Suprapubic skin (tissue), 4 donors: ENCODE measurements at places on chromosomes 3 and 15.

GRCh38 chr3:43723121-43723734 is 32.5 kb downstream of the ABHD5 start:
- DNase-seq: no peak

GRCh38 chr3:128334766-128335165 is 131.9 kb downstream of the DNAJB8 start:
- DNase-seq: no peak

DNA sequence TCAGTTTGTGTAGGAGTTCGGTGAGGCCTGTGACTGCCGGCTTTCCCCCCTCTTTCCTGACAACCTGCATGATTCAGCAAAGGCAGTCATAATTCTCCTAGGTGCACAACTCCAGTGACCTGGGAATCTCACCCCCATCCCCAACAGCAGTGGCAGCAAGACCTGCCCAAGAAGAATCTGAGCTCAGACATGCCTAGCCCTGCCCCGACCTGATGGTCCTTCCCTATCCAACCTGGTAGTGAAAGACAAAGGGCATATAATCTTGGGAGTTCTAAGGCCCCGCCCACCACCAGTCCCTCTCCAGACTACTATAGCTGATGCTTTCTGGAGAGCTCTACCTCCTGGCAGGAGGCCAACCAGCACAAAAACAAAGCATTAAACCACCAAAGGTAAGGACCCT is 44.2 kb upstream of the ZBED2 start:
- DNase-seq: no peak

- no peak for DNase-seq
Observed at GRCh38 chr15:52143873-52144272, 31.3 kb upstream of the BCL2L10 start.

DNA sequence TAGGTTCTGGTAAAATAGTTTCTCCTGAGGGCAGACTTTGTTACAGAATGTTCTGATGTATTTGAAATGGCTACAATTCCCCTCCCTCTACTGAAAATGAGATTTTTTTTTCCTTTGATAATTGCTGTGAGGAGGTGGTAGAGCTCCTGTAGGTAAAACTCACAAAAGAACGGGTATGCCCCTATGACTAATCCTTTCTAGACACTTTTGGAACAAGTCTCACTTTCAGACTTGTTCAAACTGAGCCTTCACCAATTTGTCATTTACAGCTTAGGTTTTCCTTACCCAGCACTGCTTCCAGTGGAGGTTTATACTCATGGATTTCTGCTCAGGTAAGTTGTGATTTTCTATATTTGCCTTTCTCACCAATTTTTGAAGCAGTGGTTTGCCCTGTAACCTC is 115.6 kb downstream of the NLGN1 start:
- DNase-seq: no peak

- no peak for DNase-seq
Observed at GRCh38 chr3:125035217-125035616, 20.6 kb downstream of the HEG1 start.

- no peak for DNase-seq
Observed at GRCh38 chr3:23055733-23056376, 147.3 kb upstream of the UBE2E2 start.

GRCh38 chr3:194814878-194815357 is 129.2 kb downstream of the FAM43A start:
- DNase-seq: no peak

GRCh38 chr15:101026656-101027272 is 107.6 kb downstream of the LRRK1 start:
- no peak for DNase-seq

DNA sequence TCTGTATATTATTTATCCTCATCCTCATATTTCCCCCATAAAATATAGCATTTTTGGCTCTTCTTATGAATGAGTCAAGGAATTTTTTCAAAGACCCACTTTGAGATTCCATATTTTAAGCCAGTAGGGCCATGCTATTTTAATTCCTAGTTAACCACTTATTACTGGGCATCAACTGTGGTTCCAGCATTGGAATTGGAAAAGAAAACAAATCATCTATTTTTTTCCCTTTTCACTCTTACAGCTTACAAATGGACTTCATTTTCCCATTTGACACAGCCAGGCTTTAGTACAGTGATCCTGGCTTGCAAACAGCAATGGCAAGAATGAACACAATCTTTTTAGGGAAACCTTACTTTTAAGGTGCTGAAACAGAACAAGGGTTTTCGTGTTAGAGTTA is 19.4 kb upstream of the PLCL2 start:
- DNase-seq: no peak

- no peak for DNase-seq
Observed at GRCh38 chr3:171199473-171199829, 172.9 kb upstream of the SLC2A2 start.

DNA sequence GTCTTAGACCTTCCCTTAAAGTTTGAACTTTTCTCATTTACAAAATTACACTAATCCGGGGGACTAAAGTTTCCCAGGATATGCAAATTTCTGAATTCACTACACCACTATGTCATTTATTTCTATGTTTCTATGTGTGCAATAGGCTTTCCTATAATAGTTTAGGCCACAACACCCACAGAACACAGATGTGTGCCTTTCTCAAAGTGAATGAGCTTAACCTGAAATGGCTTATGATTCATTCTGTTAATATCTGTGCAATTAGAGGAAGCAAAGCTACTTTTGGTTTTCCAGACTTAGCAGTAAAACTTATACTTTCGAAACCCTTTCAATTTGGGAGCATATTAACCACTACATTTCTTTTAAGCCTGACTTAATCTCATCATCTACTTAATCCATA is 748.1 kb downstream of the GBE1 start:
- DNase-seq: no peak

DNA sequence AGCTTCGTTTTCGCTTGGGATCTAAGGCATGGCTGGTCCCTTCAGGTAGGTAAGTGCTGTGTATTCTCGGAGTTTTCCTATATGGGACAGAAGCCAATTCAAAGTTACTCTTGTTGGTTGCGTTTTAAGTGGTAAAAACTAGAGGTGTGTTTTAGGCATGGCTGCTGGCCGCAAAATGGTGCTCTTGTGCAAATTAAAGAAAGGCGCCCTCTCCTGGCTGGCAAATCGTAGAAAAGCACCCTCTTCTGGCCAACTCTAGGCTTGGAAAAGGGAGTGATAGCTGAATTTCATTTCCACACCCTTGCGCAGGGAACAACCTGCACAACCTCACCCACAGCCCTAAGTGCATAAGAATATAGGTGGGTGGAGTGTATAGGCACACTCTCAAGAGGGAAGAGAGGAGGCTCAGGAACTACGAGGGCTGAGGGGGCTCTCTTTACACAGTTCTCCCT is 23.5 kb downstream of the DRD3 start:
- DNase-seq: no peak

DNA sequence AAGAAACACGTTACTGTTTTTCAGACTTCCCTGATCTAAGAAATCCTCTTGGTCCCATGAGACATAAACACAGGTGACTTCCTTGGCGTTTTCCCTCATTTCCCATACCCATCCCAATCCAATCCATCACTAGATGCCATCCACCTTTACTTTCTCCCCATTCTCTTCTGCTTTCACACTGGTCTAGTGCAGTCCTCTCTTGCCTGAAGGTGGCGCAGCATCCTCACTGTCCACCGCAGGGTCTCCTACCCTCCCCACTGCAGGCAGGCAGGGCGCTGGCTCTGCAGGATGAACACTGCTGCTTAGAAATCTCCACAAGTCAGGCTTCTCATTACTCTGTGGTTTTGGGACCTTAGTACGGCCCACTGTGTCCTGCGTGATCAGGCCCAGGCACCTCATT is 58.2 kb downstream of the RAB7A start:
- no peak for DNase-seq

- DNase-seq: peak; percentile 29
Observed at GRCh38 chr15:40743485-40743901, 11.6 kb downstream of the RMDN3 start.
